ENCODE measurements at places on chromosomes 2 and 18. TPM values are rescaled to one million over a fixed set of nuclear protein-coding genes. Genes with fewer than 3 reads are reported as not detected.

GRCh38 chr2:46870051-46870839 lies 45.4 kb downstream of the MCFD2 start:
- DNase-seq, result no peak

DNA sequence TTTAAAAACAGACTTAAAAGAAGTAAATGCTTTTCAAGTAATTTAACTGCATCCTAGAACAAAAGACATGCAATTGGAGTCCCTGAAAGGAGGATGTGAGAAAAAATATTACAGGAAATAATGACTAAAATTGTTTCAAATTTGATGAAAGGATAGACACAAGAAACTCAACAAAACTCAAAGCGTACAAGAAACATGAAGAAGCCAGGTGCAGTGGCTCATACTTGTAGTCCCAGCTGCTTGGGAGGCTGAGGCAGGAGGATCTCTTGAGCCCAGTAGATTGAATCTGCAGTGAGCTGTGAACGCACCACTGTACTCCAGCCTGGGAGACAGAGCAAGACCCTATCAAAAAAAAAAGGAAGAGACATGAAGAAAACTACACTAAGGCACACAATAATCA lies 118.1 kb upstream of the SLC39A10 start:
- DNase-seq, result no peak

DNA sequence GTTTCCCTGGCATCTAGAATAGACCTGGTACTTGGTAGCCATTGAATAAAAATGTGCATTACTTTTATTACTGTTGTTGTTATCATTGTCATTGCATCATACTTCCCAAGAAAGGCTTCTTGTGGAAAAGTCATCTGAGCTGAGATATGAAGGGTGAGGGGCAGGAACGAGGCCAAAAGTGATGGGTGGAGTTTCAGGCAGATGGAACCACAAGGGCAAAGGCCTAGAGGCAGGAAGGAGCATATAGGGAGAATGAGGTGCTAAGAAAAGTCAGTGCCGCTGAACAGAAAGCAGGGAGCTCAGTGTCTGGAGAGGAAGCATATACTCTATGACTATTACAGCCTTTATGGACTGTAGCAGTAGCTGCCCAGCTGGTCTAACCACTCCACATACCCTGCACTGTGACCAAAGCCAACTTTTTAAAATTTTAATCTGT lies 219.3 kb downstream of the SPP2 start:
- no peak for DNase-seq

GRCh38 chr2:127080938-127081755 lies 25.8 kb downstream of the BIN1 start:
- no peak for DNase-seq

GRCh38 chr2:182301093-182301492 lies 125.7 kb downstream of the PDE1A start:
- no peak for DNase-seq

GRCh38 chr2:183253441-183254130 lies 129.3 kb downstream of the NUP35 start:
- DNase-seq, result no peak

- DNase-seq, result no peak
Observed at GRCh38 chr18:54528942-54529376, 62.1 kb upstream of the DYNAP start.

DNA sequence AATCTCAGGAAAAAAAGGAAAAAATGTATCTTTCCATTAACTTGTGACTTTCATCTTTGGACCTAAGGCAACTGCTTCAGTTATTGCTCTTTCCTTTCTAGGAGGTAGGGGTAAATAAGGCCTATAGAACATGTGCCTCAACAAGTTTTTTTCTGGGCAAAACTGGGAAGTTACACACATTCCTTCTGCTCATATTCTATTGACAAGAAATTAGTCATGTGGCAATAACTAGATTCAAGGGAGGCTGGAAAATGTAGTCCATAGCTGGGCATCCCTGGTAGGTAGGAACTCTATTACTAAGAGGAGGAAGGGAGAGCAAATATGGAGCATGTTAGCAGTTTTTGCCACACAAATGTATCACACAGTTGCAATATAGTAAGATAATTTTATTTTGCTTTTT lies 37.7 kb upstream of the NEMP2 start:
- no peak for DNase-seq

- DNase-seq, result no peak
Observed at GRCh38 chr18:28802546-28802945, 625.6 kb upstream of the CDH2 start.

DNA sequence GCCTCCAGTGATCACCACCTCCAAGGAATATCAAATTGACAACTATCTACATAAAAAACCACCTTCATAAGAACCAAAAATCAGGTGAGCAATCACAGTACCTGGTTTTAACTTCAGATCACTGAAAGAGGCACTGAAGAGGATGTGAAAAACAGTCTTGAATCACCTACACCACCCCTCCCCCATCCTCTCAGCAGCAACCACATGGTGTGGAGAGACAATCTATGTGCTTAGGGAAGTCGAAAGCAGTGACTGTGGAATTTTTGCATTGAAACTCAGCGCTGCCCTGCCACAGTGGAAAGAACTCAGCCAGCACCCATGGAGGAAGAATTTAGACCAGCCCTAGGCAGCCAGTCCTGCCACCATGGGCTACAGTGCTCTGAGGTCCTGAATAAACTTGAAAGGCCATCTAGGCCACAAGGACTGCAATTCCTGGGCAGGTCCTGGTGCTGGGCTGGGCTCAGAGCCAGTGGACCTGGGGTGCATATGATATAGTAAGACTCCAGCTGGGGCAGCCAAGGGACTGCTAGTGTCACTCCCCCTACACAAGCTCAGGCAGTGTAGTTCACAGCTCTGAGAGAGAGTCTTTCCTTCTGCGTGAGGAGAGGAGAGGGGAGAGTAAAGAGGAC lies 75.6 kb downstream of the ATL2 start:
- no peak for DNase-seq

- no peak for DNase-seq
Observed at GRCh38 chr18:12422936-12423335, 15.2 kb downstream of the PRELID3A start.

DNA sequence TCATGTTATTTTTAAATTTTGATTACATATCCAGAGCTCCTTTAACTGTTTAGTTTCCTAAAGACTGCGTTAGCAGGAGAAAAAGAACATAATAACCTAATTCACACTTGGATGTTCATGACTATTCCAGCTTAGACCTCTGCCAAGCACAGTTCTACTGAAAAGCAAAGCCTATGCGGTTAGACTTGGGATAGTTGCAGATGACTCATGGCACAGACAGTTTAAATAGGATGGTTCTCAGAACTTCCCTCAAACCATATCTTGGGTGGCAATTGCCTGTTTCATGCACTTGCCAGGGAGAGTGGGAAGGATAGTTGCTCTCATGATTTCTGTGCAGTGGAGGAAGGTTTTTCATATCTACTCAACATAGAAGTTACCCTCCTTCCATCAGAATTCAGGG lies 149.7 kb upstream of the KLHL29 start:
- no peak for DNase-seq

DNA sequence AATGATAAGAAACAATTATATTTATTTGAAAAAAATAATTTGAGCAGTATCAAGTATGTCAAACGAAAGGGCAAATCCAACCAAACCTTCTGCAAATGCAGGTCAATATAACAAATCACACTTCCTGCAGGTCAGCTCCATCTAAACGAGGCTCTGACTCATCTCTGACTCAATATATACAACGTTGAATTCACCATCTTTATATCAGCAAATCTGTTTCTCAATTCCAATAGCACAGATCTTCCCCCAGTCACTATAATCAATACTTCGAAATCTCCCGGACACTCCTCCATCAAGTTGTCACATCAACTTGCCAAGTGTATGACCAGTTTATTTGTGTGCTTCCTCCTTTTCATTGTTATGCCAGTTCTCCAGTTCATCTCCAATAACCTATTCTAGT lies 388.9 kb downstream of the ZEB2 start:
- peak; percentile 7 for DNase-seq

- no peak for DNase-seq
Observed at GRCh38 chr2:86645752-86646151, 22.1 kb upstream of the RNF103 start.

GRCh38 chr2:170270278-170270864 lies 92.4 kb downstream of the MYO3B start:
- no peak for DNase-seq

DNA sequence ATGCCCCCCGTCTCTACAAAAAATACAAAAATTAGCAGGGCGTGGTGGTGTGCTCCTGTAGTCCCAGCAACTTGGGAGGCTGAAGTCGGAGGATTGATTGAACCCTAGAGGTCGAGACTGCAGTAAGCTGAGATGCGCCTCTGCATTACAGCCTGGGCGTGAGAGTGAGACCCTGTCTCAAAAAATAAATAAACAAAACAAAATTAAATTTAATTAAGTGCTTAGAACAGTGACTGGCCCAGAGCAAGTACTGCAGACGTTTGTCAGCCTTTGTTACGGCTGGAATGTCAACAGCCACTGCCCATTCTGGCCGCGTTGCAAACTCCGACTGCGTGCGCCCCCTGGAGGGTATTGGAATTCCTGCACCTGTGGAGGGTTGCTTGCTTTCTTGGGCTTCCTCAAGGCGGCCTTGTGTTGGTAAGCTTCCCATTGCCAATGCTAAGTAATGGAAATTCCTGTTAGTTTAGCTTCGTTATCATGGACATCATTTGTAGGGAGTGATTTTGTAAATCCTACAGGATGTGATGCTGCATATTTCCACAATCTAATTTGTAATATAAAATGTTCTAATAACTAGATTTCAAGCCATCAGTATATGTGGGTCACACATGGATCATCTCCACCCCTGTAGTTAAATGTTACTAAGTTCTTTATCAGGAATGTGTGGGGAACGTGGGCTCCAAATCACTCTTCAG lies 15.9 kb upstream of the ATP6V1B1 start:
- peak; percentile 57 for DNase-seq

DNA sequence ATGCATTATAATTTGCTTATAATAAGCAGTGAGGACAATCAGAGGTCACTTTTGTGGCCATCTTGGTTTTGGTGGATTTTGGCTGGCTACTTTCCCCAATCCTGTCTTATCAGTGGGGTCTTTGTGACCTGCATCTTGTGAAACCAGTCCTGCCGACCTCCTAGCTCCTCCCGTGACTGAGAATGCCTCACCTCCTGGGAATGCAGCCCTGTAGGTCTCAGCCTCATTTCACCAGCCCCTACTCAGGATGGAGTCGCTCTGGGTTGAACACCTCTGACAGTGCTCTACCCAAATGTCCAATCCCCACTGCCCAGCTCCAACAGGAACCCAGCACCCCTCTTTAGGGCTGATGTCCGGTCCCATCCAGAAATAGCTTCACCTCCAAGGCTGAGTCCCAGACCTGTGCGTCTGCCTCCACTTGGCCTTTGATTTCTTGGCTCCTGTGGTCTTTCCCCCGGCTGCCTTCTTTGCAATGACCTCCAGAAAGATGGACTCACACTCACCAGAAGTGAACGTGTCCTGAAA lies 31.3 kb upstream of the PXDN start:
- no peak for DNase-seq

Gene DES
- 0.69 TPM for total RNA-seq

Gene HOXD10
- not detected for total RNA-seq

Gene INHBB
- 38.2 TPM for total RNA-seq

Gene NT5C1B
- not detected for total RNA-seq

Gene TLX2
- total RNA-seq, result not detected

Gene SNORC
- total RNA-seq, result 6.8 TPM

Gene IL1R2
- total RNA-seq, result 0.15 TPM

Gene C2orf78
- total RNA-seq, result not detected

Gene NCKAP5
- 0.10 TPM for total RNA-seq

Gene C2orf74
- total RNA-seq, result 7.7 TPM

Measured in Panc1 (cell line).